Mammary microvascular endothelial cell (primary cell): ENCODE measurements at places on chromosomes 5 and 9. TPM values are rescaled to one million over a fixed set of nuclear protein-coding genes. Genes with fewer than 3 reads are reported as not detected.

PCDHB8 gene
- 0.25 TPM in 1 of 2 replicates, not detected in the other for total RNA-seq

SLC6A7 gene
- total RNA-seq = not detected in 2 replicates

CATSPER3 gene
- total RNA-seq = 0.40 TPM in 1 of 2 replicates, not detected in the other

SHOC1 gene
- total RNA-seq = not detected in 2 replicates

NR2F1 gene
- total RNA-seq = 14.1 and 16.0 TPM in 2 replicates

GAPVD1 gene
- 30.6 and 31.1 TPM in 2 replicates for total RNA-seq

PTPRD gene
- total RNA-seq = 0.27 and 2.1 TPM in 2 replicates

AQP3 gene
- total RNA-seq = 1.3 and 1.6 TPM in 2 replicates

CDH6 gene
- 0.05 and 0.20 TPM in 2 replicates for total RNA-seq

ZNF474 gene
- not detected in 2 replicates for total RNA-seq

DEPDC1B gene
- total RNA-seq = 17.4 and 19.1 TPM in 2 replicates

BARHL1 gene
- not detected in 2 replicates for total RNA-seq

SPINK9 gene
- not detected in 2 replicates for total RNA-seq

ANGPTL2 gene
- total RNA-seq = 13.6 and 14.1 TPM in 2 replicates

PCDHGB6 gene
- 0.73 and 1.2 TPM in 2 replicates for total RNA-seq

PHF24 gene
- total RNA-seq = not detected in 2 replicates

SLC34A1 gene
- not detected in 2 replicates for total RNA-seq

BTNL3 gene
- total RNA-seq = not detected in 2 replicates

KCTD16 gene
- 0.05 and 0.07 TPM in 2 replicates for total RNA-seq

GPX3 gene
- 11.8 and 16.1 TPM in 2 replicates for total RNA-seq

PAEP gene
- not detected in 2 replicates for total RNA-seq

F12 gene
- 0.89 and 1.4 TPM in 2 replicates for total RNA-seq

PCDHB12 gene
- total RNA-seq = 0.05 and 0.13 TPM in 2 replicates

TEX48 gene
- total RNA-seq = not detected in 2 replicates
